ENCODE measurements at places on chromosomes 1 and 21. TPM values are rescaled to one million over a fixed set of nuclear protein-coding genes. Genes with fewer than 3 reads are reported as not detected.

The NES gene
- total RNA-seq: 1.3 TPM

The AKNAD1 gene
- total RNA-seq: 1.2 TPM

The NECTIN4 gene
- 2.9 TPM for total RNA-seq

The UBQLN4 gene
- 43.9 TPM for total RNA-seq

The SLFNL1 gene
- not detected for total RNA-seq

The CAMK1G gene
- total RNA-seq: 0.58 TPM

The RNF186 gene
- not detected for total RNA-seq

The C2CD4D gene
- not detected for total RNA-seq

The HCRTR1 gene
- total RNA-seq: not detected

The GPR25 gene
- not detected for total RNA-seq

The DAB1 gene
- not detected for total RNA-seq

The SPTA1 gene
- not detected for total RNA-seq

The S1PR1 gene
- 0.07 TPM for total RNA-seq

Measured in A549 treated with ZK216348 at 1 μM for 4 hours (cell line).